ENCODE measurements at places on chromosomes 6 and 20.

DNA sequence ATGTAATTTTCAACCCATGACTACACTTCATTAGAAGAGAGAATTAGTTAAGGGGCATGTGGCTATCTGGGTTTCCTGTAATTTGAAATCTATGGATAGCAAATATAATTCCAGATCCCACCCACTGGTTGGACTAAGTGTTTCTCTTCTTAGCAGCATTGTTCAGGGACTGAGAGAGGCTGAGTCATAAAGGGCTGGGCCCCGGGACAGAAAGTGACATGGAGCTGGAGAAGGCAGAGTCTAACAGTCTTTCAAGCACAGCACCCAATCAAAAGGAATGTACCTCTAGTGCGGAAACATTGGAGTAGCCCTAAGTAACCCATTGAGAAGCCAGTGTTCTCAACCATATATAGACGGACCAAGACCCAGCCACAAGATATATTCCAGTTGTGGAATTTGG lies 363.9 kb downstream of the DHX35 start:
- no peak for DNase-seq

DNA sequence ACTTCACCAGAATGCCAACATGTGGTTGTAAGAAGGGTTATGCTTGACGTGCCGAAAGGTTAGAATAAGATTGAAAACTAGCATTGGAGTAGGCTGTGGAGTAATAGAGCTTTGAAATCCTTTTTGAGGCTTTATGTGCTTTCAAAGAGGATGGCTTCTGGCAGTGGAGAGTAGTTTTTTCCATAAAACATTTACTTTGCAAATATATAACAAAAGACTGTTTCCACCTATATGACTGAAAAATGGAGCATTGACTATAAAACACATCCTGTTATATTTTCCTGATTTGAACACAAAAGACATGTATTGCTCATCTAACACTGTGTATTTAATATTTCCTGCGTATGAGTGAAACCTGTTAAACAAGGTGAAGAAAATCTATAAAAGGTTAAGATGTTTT lies 38.8 kb downstream of the ZFAND3 start:
- DNase-seq = no peak

DNA sequence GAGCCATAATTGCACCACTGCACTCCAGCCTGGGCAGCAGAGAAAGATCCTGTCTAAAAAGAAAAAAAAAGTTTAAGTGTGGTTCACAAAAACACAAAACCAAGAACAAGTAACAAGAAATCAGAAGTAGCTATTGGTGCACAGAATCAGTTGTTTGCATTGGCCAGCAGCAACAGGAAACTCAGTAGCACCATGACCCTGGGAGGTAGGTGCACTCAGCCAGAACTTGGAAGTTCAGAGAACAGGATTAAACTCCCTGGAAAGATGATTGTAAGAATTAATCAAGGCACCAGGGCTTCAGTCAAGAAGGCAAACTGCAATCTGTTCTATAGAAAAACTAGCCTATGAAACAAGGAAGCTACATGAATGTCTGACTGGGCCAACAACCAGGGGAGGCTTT lies 267.9 kb downstream of the COL12A1 start:
- DNase-seq = no peak

GRCh38 chr6:136160250-136160649 lies 89.9 kb downstream of the MTFR2 start:
- no peak for DNase-seq

- DNase-seq = no peak
Observed at GRCh38 chr6:168737481-168737880, 296.5 kb downstream of the SMOC2 start.

DNA sequence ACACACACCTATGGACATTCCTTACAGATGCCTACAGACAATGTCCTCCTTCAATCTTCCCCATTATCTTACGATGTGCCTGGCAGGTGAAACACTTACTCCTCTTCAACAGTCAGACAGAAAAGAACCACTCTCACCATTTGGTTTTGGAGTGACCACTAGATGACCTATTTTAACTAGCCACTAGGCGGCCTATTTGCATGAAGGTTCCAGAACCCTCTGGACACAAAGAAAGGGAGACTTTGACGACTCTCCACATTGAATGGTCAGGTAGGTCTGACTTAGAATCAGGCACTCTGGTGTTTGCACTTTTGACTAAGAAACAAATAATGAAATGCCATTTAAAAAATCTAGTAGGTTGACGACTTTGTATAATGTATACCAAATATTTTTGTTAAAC lies 42.0 kb downstream of the PNLDC1 start:
- peak; percentile 38 for DNase-seq

DNA sequence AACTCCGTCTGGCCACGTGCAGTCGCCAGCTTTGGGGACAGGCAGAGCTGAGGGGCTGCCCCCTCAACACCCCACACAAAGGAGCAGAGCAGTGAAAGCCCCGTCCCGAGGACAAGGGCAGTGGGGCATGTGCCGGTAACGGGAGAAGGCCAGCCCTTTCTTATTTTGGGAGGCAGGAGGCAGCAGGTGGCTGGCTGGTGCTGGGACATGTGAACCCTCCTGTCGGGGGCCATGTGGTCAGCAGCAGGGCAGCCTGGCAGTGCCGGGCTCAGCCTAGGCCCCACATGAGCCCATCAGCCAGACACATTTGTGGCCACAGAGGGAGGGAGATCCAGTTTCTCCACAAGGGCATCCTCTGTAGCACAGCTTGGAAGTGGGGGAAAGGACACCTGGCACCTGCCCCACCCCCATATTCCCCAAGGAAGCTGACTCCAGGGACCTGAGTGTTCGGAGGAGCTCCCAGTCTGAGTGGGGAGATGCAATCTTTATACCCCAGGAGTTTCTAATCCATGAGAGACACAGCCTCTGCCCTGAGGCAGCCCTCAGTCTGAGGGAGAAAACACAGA lies 137.6 kb downstream of the MRPL14 start:
- DNase-seq = no peak
